CD4-positive, alpha-beta memory T cell (primary cell): ENCODE measurements at places on chromosomes 5 and 9.
A peak's percentile ranks its signal among the peaks of the same experiment; 100 is the strongest.

DNA sequence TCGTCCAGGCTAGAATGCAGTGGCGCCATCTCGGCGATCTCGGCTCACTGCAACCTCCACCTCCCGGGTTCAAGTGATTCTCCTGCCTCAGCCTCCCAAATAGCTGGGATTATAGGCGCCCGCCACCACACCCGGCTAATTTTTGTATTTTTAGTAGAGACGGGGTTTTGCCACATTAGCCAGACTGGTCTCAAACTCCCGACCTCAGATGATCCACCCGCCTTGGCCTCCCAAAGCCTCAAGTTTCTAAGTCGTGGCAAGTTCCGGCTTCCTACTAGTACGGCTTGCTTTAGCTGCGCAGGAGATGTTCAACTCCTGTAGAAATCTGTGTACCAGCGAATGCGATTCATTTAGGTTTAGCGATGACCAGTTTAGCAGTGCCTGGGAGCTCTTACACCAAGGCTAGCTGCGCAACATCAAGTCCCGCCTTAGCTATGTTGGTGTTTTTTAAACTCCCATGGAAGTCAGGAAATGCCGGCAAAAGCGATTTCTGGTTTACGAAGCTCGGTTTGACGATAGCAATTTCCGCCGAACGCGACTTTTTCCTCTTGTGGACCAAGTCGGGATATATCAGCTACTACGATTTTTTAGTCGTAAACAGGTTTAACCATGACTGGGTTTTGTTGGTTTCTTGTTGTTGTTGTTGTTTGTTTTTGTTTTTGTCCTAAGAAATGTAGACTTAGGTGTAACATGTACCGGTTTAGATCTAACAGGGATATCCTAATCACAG, 46.4 kb downstream of the ANXA2R start:
- peak; percentile 84 for DNase-seq

GRCh38 chr9:70832492-70832891, 288.9 kb downstream of the TRPM3 start:
- DNase-seq: no peak

GRCh38 chr5:148401604-148402003, 17.8 kb downstream of the FBXO38 start:
- DNase-seq: no peak

DNA sequence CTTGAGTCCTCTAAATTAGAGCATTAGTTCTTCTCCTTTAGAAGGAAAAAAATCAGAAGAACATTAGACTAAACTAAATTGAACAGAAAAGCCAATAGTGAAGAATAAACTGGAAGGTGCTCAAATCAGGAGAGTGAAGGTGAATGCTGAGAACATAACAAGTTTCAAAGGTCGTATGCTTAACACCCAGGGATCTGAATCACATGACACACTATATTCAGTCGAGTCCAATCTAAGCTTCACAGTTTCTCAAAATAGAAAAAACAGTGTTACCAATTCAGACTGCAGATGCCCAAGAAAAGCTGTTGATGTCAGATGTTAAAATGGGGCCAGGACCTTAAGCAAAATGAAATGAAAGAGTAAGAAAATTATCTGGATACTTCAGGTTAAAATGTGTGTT, 614.5 kb downstream of the EFNA5 start:
- DNase-seq: no peak

DNA sequence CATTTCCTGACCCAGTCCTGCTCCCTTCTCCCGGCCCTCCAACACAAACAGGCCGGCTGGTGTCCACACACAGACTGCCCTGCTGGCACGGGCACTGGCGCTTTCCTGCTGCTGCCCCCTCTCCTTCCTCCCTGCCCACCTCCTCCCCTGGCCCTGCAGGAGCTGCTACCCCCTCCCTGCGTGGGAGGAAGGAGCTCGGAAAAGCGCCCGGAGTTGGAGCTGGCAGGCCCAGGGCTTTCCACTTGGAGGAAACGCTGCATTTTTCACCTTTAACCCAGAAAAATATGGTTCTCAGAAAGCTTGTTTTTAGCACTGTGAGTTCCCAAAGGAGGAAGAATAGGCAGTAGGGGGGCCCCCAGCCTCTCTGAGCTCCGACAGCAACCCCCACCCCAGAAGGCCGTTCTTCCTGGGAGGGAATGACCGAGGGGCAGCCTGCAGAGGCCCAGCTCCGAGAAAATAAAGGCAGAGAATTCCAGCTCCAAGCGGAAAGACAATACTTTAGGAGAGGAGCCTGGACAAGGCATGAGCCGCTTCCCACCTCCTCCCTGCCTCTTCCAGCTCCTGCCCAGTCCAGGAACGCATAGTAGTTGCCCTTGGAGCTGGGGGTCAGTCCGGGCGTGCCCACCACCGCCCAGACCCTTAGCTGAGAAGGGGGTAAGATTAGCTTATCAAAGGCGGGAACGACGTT, 88.9 kb downstream of the LIFR start:
- no peak for DNase-seq

DNA sequence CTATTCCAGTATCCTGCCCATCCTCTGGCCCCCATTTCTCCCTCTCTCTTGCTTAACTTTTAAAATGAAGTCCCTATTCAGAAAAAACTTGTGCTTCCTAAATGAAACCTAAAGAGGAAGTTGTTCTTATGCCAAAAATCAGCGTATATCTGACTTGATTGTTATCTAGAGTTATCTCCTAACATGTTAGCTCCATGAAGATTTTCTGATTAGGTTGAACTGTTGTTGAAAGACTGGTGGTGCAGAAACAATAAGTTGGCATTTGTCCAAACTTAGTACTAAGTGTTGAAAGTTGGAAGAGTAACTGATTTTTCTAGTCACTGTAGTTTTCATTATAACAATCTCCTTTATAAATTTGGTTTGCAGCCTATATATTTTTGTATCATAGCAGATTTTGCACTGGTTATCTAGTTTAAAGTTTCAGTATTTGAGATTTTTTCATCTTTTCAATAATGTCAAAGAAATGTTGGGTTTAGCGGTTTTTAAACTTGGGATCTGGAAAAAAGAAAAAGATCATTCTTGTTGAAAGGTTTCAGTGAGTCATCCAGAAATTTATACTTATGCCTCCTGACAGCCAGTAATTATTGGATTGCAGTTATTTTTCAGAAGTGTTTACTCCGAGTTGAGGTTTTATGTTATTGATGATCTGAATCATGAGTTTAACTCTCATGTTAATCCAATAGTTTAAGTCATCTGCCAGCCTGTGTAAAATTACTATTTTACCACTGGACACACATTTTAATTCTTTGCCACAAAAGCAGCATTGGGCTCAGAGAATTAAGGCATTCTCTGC, 60.6 kb downstream of the PAM start:
- DNase-seq: no peak
